Activated CD4-positive, CD25-positive, alpha-beta regulatory T cell (primary cell): ENCODE measurements at places on chromosomes 4 and X.

- DNase-seq = no peak
Measured at GRCh38 chr4:87026800-87027495, 92.1 kb downstream of the AFF1 start.

GRCh38 chrX:111467896-111468295, 43.5 kb upstream of the SERTM2 start:
- no peak for DNase-seq

GRCh38 chr4:76589872-76590797, 155.1 kb downstream of the SHROOM3 start:
- no peak for DNase-seq

- no peak for DNase-seq
Measured at GRCh38 chr4:156896527-156896926, 75.1 kb downstream of the PDGFC start.

- DNase-seq = peak; percentile 4
Measured at GRCh38 chrX:30653415-30654131, at the start of gene GK. TSS of gene GK (plus strand) at chrX:30653423. CDS start at chrX:30653538, 115 bp downstream.

DNA sequence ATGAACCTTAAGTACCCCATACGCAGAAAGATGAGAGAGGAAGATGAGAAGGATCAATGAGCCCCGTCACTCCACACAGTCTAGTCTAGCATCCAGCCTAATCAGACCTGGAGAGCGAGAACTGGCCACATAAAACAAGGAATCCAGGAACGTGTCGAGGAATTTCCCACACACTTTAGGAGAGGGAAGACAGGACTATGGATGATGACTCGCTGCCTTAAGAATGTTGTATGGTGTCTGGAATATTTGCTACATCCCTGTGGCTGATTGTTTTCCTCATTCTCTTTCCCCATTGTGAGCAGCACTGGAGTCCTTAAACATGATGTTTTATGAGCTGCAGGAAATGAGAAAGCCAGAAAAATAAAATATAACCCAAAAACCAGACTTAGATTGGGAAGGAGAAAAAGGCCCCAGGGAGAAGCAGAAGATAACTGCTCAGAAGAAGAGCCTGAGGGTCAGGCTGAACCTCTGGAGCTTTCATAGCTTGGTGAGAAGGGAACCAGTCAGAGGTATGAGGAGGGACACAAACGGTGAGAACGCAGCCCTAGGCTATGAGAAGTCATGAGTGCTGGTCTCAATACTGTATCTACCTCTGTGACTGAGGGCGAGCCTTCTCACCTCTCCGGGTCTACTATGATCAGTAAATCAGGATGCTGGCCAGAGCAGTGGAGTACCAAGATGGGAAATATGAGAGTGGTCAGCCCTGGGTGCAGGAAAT, 139.5 kb upstream of the NOCT start:
- DNase-seq = no peak

GRCh38 chrX:19789376-19789775, 98.0 kb downstream of the SH3KBP1 start:
- no peak for DNase-seq

DNA sequence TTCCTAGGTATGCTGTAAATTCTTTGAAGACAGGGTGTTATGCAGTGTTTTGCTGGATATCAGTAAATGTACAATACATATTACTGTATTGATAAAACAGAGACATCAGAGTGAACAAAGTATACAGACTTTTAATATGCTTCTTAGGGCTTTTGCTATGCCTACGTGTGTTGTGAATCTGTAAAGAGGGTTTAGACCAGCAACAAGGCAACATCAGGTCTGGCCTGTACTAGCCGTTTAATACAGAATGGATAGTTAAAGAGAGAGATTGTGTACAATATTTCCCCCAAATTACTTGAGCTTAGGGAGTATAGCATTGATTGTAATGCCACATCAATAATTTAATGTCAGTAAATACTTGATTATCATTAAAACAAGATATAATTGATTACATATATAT, 75.2 kb downstream of the PAQR3 start:
- DNase-seq = no peak

DNA sequence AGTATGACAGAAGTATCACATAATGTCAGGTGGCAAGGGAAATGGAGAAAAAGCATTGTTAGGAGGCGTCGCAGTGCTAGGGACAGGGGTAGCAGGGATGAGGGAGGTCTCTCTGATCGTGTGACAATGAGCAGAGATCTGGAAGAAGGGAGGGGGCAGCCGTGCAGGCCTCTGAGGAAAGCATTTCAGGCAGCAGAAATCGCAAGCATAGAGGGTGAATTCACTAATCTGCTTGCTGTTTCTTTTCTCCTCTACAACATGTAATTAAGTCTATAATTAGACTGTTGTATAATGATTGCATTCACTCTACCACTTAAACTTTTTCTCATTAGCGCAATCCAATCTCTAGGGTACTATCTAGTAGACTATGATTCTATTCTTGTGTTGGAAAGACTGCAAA, 9.1 kb downstream of the CYP4V2 start:
- no peak for DNase-seq

- no peak for DNase-seq
Measured at GRCh38 chr4:60452266-60452665, 747.9 kb upstream of the ADGRL3 start.

- no peak for DNase-seq
Measured at GRCh38 chr4:74032064-74032463, 6.4 kb downstream of the CXCL3 start.

DNA sequence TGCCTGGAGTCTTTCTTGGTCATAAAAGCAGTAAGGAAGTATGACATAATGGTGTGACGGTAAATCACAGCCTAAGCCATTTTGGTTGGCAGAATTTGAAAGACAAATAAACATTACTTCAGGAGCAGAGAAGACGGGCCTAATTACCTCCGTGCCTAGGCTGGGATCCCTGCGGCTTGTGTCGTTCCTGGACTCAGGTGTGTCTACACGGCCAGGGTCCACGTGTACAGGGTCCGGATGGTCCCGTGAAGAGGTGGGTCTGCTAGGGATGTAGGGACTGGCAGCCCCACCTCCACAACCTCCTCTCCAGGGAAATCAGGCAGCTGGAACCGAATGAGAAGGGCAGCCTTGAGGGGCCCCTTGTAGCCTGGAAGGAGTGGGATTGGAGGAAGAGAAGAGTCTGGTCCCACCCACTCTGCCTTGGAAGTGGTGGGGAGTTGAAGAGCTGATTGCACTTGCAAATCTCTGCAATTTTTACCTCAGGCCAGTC, 55.4 kb upstream of the PLAC1 start:
- no peak for DNase-seq

DNA sequence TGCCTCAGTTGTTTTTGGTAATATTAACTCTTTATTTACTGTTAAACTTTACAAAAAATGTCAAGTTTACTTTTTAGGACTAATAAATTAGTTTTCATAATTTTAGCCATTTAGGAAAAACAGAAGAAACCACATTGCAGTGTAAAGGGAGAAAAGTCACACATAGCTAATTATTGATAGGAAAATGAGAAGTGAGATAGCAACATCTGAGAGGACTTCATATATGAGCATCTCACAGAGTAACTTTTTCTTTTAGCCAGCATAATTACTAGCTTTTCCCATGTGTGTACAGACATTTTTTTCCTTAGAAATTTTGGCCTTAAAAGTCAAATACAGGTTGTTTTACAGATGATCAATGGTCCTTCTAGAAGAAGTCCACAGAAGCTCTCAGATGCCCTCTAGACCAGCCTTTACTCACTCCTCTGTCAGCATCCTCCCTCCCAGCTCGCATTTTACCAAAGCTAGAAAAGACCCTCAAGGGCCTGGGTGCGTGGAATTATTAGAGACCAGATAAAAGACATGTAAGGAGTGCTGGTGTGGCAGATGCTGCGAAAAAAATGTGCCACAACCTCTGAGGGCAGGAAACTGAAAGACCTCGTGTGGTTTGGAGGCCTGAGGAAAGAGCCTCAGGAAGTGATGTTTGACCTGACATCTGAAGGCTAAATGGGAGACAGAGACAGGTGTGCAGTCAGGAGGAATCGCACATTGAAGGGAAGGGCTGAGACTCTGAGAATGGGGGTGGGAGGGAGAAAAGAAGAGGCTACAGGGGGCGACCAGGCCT, 156.9 kb downstream of the CBR4 start:
- DNase-seq = no peak

GRCh38 chr4:109494563-109494962, 60.9 kb downstream of the SEC24B start:
- DNase-seq = no peak

DNA sequence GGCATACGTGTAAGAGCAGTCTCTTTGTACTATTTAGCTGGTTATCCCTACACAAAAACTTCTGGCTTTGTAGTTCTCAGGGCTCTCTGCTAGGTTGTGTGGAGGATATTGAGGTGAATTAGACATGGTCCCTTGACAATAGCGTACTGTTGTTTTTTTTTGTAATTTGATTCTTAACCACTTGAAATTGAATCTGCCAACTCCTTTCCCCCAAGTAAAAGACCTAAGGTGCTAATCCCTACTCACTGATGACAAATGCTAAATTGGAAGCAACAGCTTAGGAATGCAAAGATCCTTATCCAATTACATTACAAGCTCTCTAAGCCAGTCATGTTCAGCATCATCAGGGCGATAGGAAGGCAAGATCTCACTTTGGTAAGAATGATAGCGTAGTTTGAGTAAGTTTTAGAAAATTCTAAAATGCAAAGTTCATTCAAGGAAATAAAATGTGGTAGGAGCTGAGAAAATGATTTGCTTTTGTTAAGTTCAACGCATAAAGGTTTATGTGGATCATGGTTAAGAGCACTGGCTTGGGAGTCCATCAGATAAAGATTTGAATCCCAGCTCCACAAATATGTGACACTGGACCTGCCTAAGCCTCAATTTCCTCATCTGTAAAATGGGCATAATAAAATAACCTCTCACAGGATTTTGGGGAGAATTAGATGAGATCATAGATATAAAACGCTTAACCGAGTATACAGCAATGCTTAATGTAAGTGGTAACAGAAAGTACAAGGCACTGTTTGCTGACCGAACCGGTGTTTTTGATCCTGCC, 39.3 kb downstream of the DOCK11 start:
- no peak for DNase-seq

GRCh38 chrX:71941145-71941544, 30.5 kb downstream of the NHSL2 start:
- DNase-seq = no peak

- no peak for DNase-seq
Measured at GRCh38 chrX:16215660-16216059, 48.4 kb downstream of the MAGEB17 start.

DNA sequence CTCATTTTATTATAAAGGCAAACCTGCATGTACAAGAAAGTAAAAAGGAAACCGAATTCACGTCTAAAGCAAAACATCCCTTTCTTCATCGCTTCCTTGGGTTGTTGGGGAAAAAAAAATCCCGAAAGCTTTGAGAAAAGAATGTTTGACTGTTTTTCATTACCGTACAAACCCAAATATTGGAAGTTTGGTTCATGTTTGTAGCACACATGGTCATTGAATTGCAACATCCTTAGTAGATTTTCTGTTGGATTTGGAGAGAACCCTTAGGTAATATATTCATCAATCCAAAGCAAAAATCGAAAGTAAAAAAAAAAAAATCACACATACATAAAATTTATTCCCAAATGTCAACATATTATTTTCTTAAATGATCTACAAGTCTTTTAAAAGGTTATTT, 420.3 kb downstream of the MAPK10 start:
- DNase-seq = no peak

DNA sequence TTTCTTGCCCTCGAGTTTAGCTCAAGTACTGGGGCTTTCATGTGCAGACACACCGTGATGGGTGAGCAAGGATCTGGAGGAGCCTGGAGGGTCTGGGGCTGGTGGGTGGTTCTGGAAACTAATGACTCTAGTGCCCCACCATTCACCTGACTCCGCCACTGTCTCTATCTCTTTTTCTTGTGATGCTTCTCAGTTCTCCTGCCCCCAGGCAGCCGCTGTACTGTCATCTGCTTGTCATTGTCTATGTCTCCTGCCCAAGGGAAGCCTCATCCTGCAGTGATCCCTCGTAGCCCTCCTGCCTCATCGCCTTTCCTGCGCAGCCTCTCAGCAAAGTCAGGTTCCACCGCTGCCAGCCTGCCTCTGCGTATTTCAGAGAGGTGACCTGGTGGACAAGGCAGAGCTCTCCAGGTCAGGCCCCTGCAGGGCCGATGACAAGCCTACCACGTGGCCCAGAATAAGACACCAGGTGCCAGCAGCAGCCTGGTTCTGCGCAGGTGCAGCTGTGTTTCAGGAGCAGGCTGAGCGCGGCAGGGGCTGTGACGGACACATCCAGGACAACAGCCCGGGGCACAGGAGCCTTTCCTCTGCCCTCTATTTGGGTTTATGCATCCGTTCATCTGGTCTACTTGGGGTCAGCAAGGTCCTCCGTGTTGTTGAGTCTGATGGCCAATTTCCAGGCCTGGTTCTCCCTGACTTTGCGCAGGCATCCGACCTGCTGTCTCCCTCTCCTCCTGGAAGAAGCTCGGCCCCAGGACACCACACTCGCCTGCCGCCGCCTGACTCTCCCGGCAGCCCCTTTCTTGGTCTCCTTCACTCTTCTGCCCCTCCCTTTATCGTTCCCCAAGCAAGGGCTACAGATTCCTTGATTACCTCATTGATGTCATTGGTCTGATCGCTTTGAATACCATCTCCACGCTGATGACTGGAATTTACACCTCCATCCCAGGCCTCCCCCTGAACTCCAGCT, 30.9 kb upstream of the CDKN2AIP start:
- DNase-seq = no peak

DNA sequence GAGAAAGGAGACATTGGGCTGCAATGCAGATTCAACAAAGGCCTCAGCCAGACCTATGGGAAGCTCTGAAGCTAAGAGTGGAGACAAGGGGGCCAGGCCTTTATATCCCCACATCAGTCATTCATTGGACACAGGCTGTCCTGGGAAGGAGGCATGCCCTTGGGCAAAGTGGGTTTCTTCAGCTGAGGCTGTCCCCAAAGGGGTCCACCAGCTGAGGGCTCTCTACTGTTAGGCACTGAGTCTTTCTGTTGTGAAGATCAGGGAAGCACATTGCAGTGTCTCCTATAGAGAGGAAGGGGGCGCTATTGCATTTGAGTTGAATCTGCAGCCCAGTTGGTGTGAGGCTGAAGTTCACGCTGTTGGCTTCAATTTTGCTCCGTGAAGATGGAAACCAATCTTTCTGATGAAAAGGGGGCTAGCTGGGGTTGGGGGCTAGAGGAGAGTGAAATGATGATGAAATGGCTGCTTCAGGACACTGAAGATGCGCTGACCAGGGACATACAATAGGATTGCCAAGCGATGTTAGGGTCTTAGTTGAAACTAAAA, 48.0 kb downstream of the SLC25A5 start:
- no peak for DNase-seq

DNA sequence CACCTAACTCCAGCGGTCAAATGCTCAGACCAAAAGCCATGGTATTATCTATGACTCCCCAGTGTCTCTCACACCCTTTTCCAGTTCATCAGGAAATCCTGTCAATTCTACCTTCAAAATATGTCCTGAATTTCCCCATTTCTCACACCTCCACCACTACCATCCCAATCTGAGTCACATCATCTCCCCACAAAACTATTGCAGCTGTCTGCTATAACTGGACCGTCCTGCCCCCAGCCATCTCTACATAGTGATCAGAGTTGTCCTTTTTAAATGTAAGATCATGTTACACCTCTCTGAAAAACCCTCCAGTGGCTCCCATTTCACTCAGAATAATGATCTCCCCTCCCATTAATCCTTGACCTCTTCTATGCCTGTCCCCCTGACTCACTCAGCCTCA, 6.8 kb upstream of the ODAPH start:
- no peak for DNase-seq
